Fibroblast of skin of right quadriceps (primary cell): ENCODE measurements at places on chromosomes 5 and 9.
A peak's percentile ranks its signal among the peaks of the same experiment; 100 is the strongest.

GRCh38 chr5:163910226-163910625, 404.8 kb downstream of the MAT2B start:
- no peak for DNase-seq

DNA sequence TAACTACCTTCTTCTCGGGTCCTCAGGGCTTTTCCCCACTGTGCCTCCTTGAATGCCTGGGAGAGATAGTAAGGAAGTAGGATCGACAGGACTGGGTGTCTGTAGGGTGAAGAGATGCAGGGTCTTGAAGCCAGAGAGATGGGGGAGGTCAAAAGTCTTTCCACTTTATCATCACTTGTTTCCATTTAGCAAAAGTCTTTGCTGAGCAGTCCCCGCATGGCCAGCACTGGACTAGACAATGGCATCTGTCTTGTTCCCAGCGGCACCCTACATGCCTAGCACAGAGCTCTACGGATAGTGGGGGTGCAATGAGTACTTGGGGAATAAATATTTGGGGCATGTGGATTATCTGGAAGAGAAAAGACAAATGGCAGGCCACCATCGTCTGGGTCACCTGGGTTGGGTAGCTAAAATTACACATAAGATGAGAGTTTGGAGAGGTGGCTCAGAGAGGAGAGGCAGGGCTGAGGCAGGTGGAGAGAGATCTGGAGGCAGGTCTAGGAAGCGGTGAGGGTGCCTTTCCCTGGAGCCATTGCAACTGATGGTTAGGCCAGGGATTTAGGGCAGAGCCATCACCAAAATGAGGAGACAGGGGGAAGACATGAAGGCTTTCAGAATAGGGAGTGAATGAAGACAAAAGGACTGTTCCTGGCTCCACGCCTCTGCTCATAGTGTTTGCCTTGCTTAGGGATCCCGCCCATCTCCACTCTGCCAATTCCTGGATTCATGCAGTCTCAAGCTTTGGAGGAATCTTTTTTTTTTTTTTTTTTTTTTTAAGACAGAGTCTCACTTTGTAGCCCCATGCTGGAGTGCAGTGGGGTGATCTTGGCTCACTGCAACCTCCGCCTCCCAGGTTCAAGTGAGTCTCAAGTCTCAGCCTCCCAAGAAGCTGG, 250.8 kb upstream of the KLF4 start:
- peak; percentile 18 for DNase-seq

- peak; percentile 31 for DNase-seq
Observed at GRCh38 chr5:145718956-145719355, 116.2 kb downstream of the PRELID2 start.

GRCh38 chr5:34718516-34718915, 62.4 kb downstream of the RAI14 start:
- DNase-seq: no peak

- no peak for DNase-seq
Observed at GRCh38 chr9:99595796-99596195, 225.9 kb upstream of the NR4A3 start.

- peak; percentile 38 for DNase-seq
Observed at GRCh38 chr9:15221746-15222145, 85.3 kb downstream of the TTC39B start.

DNA sequence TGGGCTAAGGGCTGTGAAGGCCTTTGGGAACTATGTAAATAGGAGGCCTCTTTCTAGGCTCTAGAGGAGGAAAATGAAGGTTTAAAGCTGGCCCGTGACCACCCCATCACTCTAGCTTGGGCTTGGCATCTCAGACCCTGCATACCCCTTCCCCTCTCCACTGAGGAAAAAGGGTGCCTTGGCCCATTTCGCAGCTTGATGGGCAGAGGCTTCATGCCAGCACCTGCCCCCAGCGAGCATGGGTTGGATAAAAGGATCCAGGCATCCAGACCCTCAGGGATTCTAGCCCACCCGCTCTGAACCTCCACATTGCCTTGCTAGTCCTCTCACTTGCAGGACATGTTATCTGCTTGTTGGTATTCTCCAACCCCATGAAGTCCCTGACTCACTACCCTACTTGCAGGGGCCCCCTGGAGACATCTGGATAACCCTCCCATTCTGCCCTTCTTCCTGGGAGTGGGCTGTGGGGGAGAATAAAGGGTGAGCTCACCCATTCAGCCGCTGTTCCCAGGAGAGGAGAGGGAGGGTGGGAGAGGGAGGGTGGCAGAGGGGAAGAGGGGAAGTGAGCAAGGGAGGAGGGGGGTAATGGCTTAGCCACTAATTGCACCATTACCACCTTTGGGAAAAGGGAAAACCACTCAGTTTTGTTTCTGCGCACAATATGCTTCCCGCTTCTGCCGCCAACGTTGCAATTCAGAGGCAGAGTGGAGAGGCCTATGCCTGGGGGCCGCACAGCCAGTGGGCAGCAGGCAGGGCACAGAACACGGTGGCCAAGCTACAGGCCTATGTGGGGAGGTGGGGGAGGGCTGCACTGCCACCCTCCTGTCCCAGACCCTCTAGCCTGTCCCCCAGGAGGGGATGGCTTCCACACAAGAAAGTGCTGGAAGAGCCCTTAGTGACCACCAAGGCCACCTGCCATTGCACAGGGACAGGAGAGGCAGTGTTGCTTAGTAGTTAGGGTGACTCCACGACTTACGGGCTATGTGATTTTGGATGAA, 2.1 kb upstream of the CAMK2A start:
- peak; percentile 58 for DNase-seq

DNA sequence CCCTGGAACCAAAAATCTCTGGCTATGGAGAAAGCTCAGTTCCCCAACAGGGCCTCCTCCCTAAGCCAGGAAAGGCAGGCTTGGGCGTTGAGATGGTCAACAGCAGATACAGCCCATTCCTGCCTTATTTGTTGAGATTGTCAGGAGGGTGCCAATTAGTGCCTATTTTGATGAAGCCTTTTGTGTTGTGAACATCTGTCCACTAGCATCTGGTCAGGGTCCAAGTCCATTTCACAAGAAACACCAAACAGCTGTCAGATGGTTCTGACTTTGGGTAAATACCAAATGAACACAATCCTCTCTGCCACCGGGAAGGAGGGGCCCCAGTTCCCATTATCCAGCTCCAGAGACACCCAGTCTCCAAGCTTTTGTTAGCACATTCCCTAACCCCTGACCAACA, 19.9 kb downstream of the SEMA6A start:
- no peak for DNase-seq

DNA sequence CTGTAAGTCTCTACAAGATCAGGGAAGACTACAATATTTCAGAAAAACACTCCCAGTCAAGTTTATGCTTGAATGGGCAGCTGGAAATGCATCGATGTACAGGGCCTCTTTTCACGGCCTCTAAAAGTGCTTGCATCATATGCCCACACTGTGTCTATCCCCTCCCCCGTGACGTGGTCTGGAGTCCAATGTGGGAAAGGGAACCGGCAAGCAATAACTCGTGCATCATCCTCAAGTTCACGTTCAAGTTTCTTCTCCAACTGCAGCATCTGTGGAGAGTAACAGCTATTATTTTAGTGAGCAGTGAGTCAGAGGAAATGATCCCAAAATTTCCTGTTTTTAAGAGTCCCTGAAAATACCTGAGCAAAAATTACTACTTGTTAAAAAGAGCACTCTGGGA, 22.3 kb downstream of the ATPSCKMT start:
- DNase-seq: peak; percentile 74

DNA sequence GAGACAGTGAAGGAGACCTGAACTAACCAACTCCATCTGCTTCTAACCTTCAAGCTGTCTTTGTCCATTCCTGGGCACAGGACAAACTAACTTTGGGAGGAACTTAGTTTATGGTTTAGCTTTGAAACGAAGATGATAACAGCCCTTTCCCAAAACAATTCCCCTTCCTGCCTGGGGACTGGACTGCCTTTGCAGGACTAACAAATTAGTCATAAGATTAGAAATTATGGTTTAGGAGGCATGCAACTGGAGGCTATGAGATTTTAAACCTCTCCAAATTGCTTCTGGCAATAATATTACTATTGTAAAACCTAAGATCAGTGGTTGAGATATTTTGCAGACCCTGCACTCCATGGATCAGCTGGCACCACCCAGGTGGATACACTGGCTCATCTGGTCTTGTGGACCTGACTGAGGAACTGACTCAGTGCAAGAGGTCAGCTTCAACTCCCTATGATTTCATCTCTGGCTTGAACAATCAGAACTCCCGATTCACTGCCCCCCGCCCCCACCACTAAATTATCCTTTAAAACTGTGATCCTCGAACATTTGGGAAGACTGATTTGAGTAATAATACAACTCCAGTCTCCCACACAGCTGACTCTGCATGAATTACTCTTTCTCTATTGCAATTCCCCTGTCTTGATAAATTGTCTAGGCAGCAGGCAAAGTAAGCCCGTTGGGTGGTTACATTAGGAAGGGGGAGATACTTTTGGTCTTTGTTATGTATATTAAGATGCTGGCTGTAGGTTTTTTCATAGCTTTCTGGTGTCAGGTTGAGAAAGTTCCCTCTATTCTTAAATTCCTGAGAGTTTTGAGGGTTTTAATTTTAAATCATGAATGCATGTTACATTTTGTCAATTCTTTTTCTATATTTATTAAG, 213.3 kb downstream of the TSSK1B start:
- DNase-seq: no peak

- DNase-seq: no peak
Observed at GRCh38 chr9:69136779-69137178, 37.3 kb upstream of the TJP2 start.

GRCh38 chr9:22343218-22343611, 103.4 kb upstream of the DMRTA1 start:
- no peak for DNase-seq

GRCh38 chr9:123480791-123481190, 124.8 kb downstream of the CRB2 start:
- DNase-seq: no peak

GRCh38 chr9:73349476-73349875, 197.8 kb downstream of the ANXA1 start:
- DNase-seq: no peak

- DNase-seq: no peak
Observed at GRCh38 chr5:106205916-106206571, 1464.7 kb downstream of the EFNA5 start.
